ENCODE measurements at places on chromosomes 3 and 15.

DNA sequence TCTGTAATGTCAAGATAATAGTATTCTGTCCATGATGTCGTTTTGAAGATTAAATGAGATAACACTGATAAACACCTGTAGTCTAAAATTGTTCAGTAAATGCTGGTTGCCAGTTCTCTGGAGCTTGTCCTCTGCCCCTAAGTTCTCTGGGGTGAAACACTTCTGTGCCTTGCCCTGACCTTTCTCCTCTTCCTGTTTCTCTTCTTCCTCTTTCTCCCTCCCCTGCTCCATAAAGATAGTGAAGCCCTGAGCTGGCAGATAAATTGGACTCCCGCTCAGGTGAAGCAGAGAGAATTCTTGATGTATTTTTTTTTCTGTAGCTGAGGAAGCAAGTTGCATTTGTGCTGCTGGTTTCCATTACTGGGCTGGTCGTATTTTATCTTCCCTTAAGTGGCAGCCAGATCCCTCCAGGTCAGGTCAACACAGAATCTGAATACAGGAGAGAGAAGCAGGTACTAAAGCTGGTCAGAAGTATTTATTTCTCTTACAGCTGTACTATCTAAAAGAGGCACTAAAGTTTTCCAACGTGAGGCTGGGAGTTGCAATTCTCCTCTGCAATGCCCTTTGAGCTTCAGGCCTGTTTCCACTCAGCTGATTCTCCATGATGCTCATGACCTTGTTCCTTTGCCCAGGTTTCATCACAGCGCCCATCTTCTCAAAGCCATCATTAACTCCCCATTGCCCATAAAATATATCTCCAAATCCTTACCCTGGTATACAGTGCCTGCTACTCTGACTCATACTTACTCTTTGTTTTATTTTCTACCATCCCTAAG lies 319.3 kb upstream of the CFAP20DC start:
- no peak for DNase-seq

DNA sequence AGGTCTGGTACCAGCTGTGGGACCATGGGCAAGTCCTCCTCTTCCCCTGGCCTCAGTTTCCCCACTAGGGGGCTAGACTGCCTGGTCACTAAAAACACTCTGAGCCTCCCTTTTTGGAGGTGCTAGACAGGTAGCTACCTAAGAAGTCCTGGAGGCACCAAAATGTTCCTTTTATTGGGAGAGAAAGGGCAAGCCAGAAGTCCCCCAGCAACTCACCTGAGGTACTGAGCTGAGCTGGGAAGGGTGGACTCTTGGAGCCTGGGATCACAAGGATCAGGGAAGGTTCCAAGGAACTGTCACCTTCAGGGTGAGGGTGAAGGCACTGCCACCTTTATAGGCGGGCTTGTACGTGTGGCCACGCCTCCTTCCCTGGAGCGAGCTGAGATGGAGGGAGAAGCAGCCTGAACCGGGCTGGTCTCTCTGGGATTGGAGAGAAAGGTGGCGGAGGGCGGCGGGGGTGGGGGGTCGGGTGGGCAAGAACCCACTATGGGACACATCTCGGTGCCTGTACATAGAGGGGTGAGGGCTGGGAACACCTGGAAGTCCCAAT lies at the start of gene CYP1A1:
Gene CYP1A1 (minus strand): TSS at position 304 of the 550 bp plus-strand sequence. CDS start 2,431 bp downstream, outside the sequence.
- no peak for DNase-seq

DNA sequence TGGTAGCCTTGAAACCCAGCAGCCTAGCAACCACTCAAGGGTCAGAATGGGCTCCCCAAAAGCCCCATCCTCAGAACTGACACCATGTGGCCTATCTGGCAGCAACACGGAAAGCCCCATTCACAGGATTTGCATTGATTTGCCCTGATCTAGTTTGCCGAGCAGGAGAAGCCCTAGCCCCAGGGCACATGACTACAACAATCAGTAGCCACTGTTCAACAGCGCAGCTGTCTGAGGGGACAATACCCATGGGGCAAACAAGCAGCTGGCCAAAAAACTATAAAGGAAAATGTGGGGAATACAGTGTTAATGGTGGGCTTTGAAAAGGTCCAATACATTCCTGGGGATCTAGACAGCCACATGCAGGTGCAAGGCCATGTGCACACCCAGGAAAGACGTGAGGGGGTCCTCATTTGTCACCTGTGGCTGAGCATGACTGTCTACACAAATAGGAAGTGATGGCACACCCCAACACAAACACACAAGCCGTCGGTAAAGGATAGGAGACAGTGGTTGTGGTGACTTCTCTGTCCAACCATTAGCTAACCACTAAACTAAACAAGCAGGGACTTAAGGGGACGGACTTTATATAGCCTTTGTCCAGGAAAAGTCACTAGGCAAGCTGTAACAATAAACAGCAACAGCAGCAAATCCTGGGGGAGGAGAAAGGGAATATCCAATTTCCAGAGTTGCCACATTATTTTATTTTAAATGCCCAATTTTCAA lies 113.7 kb downstream of the LRIG1 start:
- DNase-seq = no peak

- no peak for DNase-seq
Observed at GRCh38 chr3:128613083-128613829, 37.4 kb downstream of the RPN1 start.

DNA sequence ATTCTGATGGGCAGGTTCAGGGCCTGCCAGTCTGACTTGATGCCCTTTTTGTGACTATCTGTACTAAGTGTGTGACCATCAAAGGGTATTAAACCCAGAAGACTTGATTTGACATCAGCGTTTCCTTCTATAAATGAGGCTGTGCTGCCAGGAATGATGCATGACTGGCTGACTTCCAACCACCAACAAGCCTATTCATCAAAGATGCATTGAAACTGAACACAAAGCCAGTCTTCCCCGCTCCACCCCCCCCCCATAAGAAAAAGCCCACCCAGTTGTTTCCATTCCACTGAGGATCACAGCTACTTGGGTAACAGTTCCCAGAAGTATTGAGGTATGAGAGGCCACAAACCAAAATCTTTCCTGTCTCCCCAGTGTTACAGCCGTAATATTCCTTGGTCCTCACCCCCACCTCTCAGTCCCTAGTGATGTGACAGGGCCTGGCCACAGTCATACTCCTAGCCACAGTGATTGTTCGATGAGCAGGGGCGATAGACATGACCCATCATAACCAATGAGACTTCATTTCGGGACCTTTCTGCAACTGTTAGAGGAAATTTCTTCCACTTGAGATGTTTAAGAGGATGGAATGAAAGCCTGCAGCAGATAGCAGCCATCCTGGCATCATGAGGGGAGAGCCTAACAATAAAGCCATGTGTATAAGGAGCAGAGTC lies 22.6 kb downstream of the SH3BP5 start:
- DNase-seq = no peak

DNA sequence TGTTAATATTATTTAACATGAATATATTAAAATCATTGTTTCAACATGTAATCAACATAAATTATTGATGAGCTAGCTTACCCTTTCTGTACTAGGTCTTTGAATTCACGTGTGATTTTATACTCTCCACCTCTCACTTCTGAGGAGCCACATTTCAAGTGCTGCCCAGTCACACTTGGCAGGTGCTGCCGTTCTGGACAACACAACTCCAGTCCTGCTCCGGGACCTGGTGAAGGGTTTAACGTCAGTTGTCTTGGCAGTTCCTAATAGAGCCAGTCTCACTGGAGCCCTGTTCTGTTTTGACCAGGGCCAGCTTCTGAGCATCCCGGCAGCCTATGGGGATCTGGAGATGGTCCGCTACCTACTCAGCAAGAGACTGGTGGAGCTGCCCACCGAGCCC lies 64.1 kb downstream of the LRRK1 start:
- DNase-seq = no peak

DNA sequence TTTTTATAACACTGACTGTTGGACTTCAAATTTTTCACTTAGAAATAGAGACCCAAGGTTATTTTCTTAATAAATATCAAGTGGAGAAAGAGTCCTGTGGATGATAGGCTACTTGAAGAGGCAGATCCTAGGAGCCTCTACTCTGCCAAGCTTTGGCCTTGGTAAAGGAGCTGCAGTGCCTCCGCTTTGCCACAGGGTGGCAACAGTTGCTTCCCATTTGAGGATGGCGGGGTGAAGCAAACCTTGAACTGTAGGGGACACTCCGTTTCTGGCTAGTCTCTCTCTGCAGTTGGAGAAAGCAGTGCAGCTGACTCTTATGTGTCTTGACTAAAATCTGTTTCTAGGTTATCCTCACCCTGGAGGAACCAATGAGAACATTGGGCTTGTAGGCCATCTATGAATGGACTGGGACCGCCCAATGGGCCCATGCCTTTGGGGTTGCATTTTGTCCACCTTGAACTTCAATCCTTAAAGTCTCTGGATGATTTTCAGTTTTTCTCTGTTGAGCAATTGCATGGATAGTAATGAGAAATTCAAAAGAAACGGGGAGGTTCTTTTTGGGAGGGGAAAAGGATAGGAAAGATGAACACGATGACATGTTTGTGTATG lies 9.8 kb downstream of the SCG5 start:
- DNase-seq = no peak

DNA sequence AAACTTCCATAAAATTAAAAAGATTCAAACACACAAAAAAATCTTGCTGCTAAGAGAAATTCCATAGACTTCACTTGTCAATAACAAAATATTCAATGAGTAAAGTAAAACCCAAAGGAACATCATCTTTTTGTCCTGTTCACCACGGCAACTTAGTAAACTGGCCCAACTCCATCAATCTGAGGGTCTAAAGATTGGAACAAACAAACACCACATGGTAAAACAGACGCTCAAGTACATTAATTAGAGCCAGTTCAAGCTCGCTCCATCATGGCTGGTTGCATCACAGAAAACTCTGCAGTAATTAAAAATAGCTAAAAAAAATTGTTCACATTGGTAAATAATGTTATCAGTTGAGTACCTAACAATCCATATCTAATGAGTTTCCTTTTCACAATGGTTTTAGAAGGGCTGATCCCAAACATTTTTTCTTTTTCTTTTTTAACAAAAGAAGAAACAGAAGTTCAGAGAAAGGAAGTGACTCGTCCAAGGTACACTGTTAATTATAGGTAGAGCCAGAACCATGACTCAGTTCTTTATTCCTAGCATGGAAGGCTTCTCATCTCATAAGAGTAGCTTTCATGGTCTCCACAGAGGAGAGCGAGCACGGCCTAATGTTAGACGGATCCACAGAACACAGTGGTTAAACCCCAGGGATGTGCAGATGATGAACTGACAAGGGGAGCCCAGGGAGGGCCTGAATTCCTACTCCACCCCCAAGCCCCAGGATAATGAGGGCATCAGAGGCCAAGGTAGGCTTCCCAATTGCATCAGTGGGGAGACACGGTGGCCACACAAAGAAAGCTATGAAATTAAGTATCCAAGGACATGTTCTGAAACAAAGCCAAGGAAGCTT lies 79.2 kb upstream of the ARHGEF3 start:
- no peak for DNase-seq

- DNase-seq = no peak
Observed at GRCh38 chr3:121462565-121462964, 83.2 kb downstream of the POLQ start.

DNA sequence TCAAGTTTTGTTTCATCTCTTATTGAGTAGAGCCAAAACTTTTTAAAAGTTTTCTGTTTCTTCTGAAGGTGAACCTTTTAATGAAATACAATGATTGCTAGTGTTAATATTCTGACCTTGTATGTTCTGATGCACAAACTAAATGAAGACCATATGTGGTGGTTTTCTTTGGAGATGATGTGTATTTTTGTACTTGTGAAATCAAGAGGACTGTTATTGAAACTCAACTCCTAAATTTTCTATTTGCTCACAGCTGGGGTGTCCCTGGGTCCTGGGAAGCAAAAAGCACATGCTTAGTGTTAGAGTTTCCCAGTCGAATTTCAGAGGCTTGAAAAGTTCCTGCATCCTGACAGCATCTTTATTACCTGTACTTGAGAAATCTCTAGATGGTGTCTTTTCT lies 1185.8 kb upstream of the ALCAM start:
- no peak for DNase-seq

- peak; percentile 39 for DNase-seq
Observed at GRCh38 chr3:56915966-56916586, 114.3 kb upstream of the ARHGEF3 start.

GRCh38 chr15:65264863-65265430 lies 21.7 kb downstream of the PARP16 start:
- DNase-seq = no peak

GRCh38 chr3:111724694-111725093 lies 129.5 kb upstream of the ZBED2 start:
- no peak for DNase-seq

Data from activated CD8-positive, alpha-beta memory T cell treated with anti-CD3 and anti-CD28 coated beads for 1 hour (primary cell).